Stimulated activated CD8-positive, alpha-beta memory T cell treated with anti-CD3 and anti-CD28 coated beads, Interleukin-4, amount 100 ng/mL, for 1 hour (primary cell): ENCODE measurements at places on chromosomes 7 and 10.

- DNase-seq, result no peak
Measured at GRCh38 chr10:59245686-59246085, 69.2 kb downstream of the PHYHIPL start.

DNA sequence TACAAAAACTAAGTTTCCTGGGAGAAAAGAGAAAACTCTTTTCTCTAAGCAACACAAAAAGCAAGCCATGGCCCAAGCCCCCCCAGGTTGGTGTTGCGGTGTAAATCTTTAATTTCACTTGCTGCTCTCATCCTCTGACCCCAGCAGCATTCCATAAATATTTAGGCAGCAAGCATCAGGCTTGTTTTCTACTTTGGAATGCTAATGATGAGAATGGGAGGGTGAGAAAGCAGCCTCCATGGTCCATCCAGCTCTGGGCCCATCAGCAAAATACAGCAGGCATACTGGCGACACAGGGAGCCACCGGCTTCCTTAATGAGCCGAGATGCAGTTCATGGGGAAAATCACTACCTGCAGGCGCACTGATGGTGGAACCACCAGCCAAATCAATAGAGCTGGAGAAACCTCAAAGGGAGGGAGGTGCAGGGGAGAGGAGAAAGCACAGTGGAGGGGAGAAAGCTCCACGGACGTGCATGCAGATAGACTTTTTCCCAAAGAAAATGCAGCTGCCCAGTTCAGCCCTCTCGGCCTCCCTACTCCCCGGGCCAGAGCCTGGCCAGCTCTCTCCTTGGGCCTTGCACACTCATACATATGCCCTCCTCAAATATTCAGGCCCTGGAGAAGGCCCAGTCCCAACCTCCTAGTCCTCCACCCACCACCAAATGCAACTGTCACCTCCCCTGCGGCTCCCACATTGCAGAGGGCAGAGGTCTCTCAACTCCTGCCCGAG is 131.9 kb downstream of the GRID1 start:
- no peak for DNase-seq

DNA sequence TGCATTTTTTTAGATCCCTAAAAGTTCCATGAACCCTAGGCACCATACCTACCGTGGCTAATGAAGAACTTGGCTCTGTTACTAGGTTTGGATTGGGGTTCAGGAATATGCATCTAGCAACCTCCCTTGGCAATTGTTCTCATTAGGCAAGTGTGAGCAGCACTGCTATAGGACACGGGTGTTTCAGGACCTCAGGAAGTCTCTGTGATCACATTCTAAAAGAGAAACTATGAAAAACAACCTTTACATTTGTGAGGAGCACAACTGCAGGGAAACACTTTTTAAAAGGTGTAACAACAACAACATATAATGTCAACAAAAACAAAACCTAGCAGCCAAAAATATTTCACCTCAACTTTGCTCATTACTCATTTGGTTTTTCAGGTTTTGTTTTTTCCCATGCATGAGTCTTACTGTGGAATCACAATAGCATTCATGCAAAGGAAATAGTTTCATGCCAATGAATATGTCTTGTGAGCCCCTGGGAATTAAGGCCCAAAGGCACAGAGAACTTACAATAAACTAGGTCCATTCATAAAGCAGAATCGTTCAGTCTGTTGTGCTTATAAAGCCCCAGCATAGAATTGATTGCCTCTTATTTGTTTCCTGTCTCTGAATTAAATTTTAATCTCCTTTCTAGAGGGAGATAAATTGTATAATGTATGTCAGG is 255.7 kb upstream of the DGKB start:
- DNase-seq, result no peak

DNA sequence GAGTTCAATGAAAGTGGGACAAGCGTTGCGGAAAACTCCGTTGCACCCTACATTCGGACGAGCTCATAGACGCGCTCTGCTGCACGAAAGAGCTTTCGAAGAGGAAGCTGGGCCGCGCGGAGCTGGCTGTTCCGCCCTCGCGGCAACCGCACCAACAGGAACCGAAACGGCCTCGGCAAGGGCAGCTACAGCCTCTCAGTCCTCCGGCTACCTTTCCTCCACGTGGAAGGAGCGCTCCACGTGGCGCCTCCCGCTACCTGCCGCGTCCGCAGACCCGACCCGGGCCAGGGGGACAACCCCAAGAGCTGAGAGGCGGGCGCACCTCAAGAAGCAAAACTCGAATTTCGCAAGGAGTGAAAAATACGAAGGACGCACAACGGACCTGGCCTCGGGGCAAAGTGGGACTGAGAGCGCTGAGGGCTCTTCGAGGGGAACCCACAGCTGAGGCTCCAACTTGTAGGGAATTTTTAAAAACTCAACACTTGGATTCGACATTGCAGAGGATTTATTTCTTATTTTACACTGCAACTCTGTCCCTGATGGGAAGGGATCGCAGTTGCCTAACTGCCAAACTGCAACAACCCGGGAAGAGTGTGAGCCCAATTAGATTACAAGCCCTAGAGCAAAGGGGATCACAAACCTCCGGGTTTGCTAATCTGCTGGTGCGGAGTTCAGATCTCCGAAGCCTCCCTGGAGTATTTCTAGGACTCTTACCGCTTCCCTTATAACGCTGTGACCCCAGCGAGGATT is 1.4 kb downstream of the HPSE2 start:
- no peak for DNase-seq

- no peak for DNase-seq
Measured at GRCh38 chr7:88218429-88218745, 1.5 kb downstream of the SRI start.

- DNase-seq, result no peak
Measured at GRCh38 chr7:78284945-78285344, 486.4 kb downstream of the PHTF2 start.

DNA sequence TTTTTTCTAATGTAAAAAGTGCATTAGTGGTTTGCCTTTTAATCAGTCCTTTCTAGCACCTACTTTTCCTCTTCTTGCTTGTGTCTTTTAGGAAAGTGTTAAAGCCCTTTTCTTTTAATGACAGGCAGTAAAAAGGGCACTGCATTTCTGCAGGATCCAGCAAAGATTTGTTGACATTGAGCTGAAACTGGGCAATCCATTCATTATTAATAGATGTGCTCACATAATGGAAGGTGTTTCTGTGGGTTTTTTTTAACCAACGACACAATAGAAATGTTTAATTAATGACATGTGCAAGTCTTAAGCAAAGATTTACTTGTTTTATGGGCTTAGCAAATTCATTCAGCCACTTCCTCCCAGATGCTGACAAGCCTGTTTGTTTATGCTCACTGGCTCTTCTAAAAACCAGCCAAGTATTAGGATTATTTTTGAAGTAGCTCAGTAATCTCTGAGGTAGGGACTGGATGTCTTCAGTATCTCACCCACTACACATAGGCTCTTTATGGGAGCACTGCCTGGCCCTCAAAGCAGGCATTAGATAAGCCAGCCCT is 1201.1 kb downstream of the SORCS1 start:
- DNase-seq, result no peak
